ENCODE measurements at places on chromosomes 2 and 18. TPM values are rescaled to one million over a fixed set of nuclear protein-coding genes. Genes with fewer than 3 reads are reported as not detected.

CSRNP3 gene
- total RNA-seq, result not detected

MYL1 gene
- not detected for total RNA-seq

IWS1 gene
- total RNA-seq, result 47.1 TPM

BIRC6 gene
- 42.0 TPM for total RNA-seq

DNAH7 gene
- total RNA-seq, result 0.84 TPM

COL4A4 gene
- 1.2 TPM for total RNA-seq

GAREM2 gene
- total RNA-seq, result 5.0 TPM

RBM45 gene
- 11.1 TPM for total RNA-seq

UGT1A10 gene
- not detected for total RNA-seq

IL1B gene
- total RNA-seq, result 0.24 TPM

GTF2A1L gene
- total RNA-seq, result not detected

RFX8 gene
- not detected for total RNA-seq

PSMA8 gene
- not detected for total RNA-seq

IL18R1 gene
- total RNA-seq, result 1.0 TPM

ALS2 gene
- 10.6 TPM for total RNA-seq

FHOD3 gene
- total RNA-seq, result 2.8 TPM

KYNU gene
- total RNA-seq, result 361 TPM

PHLPP1 gene
- total RNA-seq, result 6.7 TPM

NTSR2 gene
- not detected for total RNA-seq

PLCD4 gene
- 0.59 TPM for total RNA-seq

PTPRN gene
- 1.9 TPM for total RNA-seq

ARHGAP28 gene
- 0.07 TPM for total RNA-seq

GNLY gene
- not detected for total RNA-seq

KCNS3 gene
- 1.5 TPM for total RNA-seq

HOXD12 gene
- total RNA-seq, result not detected

MBOAT2 gene
- total RNA-seq, result 31.9 TPM

IL36A gene
- total RNA-seq, result not detected

GPR55 gene
- not detected for total RNA-seq

LYG1 gene
- total RNA-seq, result 1.4 TPM

KLHL14 gene
- not detected for total RNA-seq

APCDD1 gene
- 0.14 TPM for total RNA-seq

SERPINB10 gene
- total RNA-seq, result not detected

ZNF804A gene
- total RNA-seq, result not detected

IFIH1 gene
- 1.5 TPM for total RNA-seq

DES gene
- 0.06 TPM for total RNA-seq

PROC gene
- 3.5 TPM for total RNA-seq

COL4A3 gene
- 0.56 TPM for total RNA-seq

PSD4 gene
- total RNA-seq, result 8.3 TPM

POMC gene
- not detected for total RNA-seq

CPSF3 gene
- total RNA-seq, result 49.6 TPM

RTN4 gene
- total RNA-seq, result 489 TPM

G6PC2 gene
- total RNA-seq, result not detected

GALNT5 gene
- 2.8 TPM for total RNA-seq

UBE2F gene
- 54.0 TPM for total RNA-seq

INHBB gene
- total RNA-seq, result 18.7 TPM

RHBDD1 gene
- total RNA-seq, result 8.4 TPM

SAG gene
- not detected for total RNA-seq

ERBB4 gene
- not detected for total RNA-seq

SERPINB4 gene
- 0.14 TPM for total RNA-seq

CCDC141 gene
- total RNA-seq, result not detected

SLC9A4 gene
- not detected for total RNA-seq
